GOT3 (cell line): ENCODE measurements at places on chromosomes 4 and X.

DNA sequence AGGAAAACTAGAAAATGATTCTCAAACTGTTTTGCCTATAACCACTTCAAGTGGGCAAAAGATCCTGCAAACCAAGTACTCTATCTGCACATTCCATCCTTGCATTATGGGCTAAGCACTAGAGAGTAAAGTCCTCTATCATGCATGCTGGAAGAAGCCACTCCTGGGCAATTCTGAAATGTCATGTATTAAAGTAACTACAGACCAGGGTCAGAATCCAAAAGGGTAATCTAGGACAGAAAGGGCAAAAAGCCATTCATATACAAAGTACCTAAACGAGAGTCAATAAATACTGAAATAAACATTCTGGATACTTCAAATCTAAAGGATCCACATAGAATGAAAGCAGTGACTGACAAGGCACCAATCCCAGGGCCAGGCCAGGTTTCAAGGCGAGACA, 1.0 kb downstream of the SNX12 start:
- DNase-seq: no peak

- DNase-seq: no peak
Measured at GRCh38 chrX:31280580-31280979, 208.7 kb upstream of the FTHL17 start.

DNA sequence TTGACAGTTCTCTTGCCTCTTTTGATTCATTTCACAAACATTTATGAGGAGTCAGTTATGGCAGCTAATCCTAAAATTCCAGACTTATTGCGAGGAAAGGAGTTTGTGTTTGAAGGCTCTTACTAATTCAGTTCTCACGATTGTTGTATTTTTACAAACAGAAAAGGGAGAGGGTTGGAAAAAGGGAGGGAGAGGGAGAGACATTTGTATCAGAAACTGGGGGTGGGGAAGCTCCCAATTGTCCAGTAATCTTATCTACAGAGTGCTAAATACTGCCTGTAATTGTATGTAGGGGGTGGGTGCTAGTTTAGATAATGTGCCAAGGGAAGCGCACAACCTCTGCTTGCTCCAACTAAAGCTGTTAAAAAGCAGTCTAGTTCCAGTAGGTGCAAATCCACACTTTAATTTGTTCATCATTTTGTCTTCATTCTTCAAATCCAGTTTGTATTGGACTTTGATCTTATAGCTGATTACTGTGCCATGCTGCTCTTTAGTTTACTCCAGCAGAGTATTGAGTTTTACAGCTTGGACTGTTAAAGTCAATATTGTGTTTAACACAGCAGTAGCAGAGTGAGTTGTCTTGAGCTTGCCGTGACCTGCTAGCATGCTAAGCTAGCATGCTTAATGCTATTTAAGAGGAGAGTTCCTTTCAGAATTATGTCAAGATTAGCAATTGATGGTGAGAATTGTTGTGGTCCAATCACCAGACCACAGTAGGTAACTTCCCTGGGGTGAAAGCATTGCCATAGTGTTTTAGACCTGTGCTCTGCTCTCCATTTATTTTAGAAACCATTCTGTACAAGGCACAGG, 13.9 kb downstream of the FNIP2 start:
- no peak for DNase-seq

DNA sequence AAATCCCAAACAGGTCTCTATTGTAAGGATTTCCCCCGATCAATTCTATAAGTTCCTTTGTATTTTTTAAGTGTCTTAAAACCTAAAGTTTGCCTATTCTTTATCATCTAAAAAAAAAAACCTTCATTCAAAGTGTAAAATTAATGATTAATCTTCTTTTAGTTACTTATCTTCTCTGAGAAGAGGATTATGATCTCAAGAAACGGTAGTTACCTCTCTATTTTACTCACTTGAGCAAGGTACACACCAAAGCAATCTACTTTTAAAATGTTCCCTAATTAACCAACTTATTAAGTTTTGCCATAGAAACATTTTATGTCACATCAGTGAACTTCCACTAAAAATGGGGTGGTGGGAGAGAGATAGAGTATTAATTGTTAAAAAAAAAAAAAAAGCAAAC, 15.2 kb upstream of the GALNT7 start:
- DNase-seq: no peak

DNA sequence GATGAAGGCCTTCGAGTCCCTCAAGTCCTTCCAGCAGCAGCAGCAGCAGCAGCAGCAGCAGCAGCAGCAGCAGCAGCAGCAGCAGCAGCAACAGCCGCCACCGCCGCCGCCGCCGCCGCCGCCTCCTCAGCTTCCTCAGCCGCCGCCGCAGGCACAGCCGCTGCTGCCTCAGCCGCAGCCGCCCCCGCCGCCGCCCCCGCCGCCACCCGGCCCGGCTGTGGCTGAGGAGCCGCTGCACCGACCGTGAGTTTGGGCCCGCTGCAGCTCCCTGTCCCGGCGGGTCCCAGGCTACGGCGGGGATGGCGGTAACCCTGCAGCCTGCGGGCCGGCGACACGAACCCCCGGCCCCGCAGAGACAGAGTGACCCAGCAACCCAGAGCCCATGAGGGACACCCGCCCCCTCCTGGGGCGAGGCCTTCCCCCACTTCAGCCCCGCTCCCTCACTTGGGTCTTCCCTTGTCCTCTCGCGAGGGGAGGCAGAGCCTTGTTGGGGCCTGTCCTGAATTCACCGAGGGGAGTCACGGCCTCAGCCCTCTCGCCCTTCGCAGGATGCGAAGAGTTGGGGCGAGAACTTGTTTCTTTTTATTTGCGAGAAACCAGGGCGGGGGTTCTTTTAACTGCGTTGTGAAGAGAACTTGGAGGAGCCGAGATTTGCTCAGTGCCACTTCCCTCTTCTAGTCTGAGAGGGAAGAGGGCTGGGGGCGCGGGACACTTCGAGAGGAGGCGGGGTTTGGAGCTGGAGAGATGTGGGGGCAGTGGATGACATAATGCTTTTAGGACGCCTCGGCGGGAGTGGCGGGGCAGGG, 568 bp downstream of the HTT start:
- peak; percentile 9 for DNase-seq

DNA sequence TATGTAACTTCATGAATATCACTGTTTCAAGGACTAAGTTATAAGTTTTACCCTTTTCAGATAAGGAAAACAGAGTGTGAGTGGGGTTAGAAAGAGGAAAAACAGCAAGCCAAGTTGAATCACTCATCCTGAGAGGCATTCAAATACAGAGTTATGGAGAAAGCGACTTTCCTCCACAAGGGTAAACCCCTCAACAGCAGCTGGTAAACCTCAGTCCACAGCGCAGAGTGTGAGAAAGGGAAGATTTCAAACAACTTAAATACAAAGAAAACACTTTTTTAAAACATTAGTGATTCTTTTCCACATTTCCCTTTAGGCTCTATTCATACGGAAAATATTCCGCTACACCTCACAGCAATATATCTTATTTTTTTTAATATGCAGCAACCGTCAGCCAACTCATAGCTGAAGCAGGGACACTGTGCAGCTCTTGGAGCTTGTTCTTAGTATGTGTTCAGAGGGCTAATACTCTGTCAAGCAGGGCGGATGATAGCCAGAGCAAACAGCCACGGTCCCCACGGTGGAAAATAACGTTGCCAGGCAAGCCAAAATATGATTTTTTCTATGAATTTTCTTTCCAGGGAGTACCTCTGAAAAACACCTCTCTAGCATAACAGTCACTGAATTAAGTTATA, 488.9 kb upstream of the FAT1 start:
- no peak for DNase-seq

DNA sequence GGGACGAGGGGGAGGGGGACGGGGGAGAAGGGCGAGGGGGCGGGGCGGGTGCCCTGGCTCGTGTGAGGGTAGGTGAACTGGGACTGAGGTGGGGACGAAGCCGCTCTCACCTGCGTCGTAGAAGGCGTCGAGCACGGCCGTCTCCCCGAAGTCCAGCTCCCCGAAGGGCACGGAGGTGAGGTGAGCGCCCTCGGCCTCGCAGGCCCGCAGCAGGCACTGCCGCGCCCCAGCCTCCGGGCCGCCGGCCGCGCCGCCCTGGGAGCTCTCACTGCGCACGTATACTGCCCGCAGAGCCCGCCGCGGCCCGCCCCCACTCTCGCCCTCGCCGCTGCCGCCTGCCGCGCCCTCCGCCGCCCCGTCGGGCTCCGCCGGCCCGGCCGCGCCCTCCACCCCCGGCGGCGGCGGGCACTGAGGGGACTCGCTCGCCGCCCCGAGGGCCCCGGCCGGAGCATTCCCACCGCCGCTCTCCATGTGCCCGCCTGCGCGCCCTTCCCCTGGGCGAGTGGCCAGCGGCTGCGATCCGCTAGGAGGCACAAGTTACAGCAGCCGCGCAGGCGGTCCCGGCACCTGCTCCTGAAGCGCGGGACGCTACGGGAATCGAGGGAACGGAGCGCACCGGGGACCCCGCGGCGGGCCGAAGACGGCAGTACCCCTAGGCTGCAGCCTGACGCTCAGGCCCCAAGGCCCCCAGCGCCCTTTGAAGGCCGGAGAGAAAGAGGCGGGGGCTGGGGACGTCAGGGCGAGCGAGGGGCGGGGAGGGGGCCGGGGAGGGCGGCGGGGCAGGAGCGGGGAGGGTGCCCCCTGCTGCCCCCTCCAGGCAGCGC, at the start of gene MAP3K15:
MAP3K15 (minus strand) TSS at position 718 of the 824 bp plus-strand sequence; CDS start at position 471, 247 bp downstream.
- DNase-seq: no peak

- no peak for DNase-seq
Measured at GRCh38 chr4:105845559-105845958, 49.7 kb upstream of the NPNT start.

- no peak for DNase-seq
Measured at GRCh38 chrX:70480660-70481018, 36.0 kb downstream of the DLG3 start.

- no peak for DNase-seq
Measured at GRCh38 chr4:74167585-74167984, 9.7 kb downstream of the MTHFD2L start.

DNA sequence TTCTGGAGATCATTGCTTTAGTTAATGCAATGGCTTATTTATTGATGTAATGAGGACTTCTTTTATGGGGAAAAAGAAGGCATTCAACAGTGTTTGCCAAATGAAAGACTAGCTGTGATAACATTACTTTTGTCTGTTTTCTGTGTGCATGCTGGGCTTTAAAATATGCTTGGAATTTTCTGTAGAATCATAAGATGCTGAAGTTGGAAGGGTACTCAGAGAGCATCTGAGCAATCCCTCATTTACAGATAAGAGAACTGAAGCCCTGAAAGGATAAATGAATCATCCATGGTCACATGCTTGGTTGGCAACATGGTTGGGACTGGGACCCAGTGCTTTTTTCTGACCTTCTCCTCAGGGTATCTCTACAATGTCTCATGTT, 31.4 kb upstream of the PITX2 start:
- no peak for DNase-seq

DNA sequence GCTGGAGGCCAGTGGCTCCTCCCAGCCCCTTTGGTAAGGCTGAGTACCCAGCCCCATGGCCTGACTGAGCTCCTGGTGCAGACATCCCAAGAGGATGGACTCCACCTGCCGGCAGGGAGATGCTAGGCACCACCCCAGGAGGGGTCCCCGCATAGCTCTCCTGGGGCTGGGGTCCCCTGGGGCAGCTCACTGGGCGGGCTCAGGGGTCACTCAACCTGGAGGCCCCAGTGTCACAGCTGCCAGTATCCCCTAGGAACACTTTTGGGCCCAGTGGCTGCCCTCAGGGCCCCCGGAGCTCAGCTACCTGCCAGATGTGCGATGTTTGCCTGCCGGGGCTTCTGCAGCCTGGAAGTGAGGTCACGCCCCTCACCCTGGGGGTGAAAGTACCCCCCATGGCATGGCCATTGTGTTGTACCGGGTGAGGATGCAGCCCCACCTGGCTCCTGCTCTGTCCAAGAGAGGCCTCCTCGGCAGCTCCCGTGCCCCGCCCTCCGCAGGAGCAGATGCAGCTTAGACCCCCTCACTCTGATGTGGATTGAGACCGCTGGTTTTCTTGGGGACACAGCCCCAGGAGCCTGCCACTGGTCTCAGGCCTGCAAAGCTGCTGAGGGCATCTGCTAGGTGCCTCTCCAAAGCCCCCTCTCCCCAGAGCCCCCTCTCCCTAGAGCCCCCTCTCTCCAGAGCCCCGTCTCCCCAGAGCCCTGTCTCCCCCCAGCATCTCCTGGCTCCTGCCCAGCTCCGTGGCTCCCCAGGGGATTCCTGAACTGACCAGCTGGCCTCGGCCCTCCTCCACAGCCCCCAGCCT, 6.7 kb upstream of the HGFAC start:
- no peak for DNase-seq

DNA sequence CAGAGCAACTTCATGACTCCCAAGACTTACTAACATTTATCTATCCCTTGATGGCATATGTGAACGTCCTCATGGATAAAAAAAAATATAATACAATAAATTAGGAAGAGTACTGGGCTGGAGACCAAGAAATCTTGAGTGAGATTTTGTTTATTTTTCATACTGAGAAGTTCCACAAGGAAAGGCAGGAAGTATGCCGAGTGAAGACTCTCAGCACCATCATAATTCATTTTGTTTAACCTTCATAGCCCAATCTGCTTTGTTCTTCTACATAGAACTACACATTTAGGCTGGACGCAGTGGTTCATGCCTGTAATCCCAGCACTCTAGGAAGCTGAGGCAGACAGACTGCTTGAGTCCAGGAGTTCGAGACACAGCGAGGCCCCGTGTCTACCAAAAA, 198.3 kb downstream of the NSUN7 start:
- no peak for DNase-seq

DNA sequence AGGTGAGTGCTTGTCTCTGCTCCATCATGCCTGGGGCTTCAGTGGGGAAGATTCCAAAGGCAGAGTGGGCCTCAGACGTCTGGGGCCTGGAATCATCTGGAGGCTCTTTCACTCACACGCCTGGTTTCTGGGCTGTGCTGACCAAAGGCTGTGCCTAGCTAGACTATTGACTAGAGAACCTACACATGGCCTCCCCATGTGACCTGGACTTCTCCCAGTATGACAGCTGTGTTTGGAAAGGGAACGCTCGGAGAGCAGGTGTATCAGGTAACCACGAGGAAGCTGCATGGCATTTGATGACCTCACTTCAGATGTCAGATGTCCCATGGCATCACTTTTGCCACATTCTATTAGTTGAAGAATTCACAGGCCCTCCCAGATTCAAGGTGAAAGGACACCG, 51.0 kb downstream of the ADGRL3 start:
- DNase-seq: no peak

GRCh38 chr4:38512840-38513239, 151.2 kb upstream of the KLF3 start:
- no peak for DNase-seq

- DNase-seq: no peak
Measured at GRCh38 chrX:141183000-141183399, 6.1 kb upstream of the LDOC1 start.

- DNase-seq: no peak
Measured at GRCh38 chrX:115616943-115617563, 56.1 kb downstream of the PLS3 start.

GRCh38 chrX:34956916-34957315, 14.3 kb downstream of the FAM47B start:
- no peak for DNase-seq
